ENCODE measurements at places on chromosomes 1 and 21. TPM values are rescaled to one million over a fixed set of nuclear protein-coding genes. Genes with fewer than 3 reads are reported as not detected.
A peak's percentile ranks its signal among the peaks of the same experiment; 100 is the strongest.

GRCh38 chr1:91803847-91804545 is 82.0 kb downstream of the TGFBR3 start:
- DNase-seq: no peak

ECM1 gene
- polyA plus RNA-seq: 4.6 TPM

GRCh38 chr1:224761245-224761644 is 145.1 kb downstream of the CNIH3 start:
- no peak for DNase-seq

INAVA gene
- 101 TPM for polyA plus RNA-seq

- no peak for DNase-seq
Observed at GRCh38 chr1:230495076-230495475, 68.9 kb upstream of the PGBD5 start.

GRCh38 chr1:9413071-9413876 is 120.6 kb downstream of the SPSB1 start:
- DNase-seq: peak; percentile 70

- DNase-seq: no peak
Observed at GRCh38 chr21:30072496-30072895, 94.1 kb downstream of the CLDN17 start.

DNA sequence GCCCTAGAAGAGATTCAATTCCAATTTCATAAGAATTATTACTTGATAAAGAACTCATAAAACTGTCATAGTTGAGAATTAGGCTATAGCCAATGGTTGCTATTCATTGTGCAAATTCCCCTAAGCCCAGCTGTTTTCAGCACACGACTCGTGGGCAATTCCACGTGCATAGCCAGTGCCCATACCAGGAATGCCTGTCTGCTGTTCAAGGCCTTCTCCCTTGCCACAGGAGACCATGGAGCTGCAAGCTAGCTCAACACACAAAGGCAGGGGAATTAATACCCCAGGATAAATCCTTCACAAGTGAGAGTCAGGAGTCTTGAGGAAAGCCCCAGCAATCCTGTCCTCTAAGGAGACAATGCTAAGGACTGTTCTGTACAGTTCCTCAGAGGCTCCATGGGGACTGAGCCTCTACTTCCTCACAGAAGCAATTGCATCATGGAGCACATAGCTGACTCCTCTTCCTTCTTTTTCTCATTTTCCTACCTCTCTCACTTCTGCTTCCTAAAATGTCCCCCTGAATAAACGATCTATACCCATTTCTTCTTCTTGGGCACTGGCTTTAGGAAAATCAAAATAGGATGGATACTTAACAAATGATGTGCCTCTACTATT is 19.1 kb upstream of the CHRM3 start:
- no peak for DNase-seq

IKBKE gene
- 7.5 TPM for polyA plus RNA-seq

- DNase-seq: peak; percentile 93
Observed at GRCh38 chr1:36486439-36487335, 4.0 kb upstream of the CSF3R start.

- no peak for DNase-seq
Observed at GRCh38 chr1:100036718-100037655, 67.2 kb downstream of the SLC35A3 start.

DNA sequence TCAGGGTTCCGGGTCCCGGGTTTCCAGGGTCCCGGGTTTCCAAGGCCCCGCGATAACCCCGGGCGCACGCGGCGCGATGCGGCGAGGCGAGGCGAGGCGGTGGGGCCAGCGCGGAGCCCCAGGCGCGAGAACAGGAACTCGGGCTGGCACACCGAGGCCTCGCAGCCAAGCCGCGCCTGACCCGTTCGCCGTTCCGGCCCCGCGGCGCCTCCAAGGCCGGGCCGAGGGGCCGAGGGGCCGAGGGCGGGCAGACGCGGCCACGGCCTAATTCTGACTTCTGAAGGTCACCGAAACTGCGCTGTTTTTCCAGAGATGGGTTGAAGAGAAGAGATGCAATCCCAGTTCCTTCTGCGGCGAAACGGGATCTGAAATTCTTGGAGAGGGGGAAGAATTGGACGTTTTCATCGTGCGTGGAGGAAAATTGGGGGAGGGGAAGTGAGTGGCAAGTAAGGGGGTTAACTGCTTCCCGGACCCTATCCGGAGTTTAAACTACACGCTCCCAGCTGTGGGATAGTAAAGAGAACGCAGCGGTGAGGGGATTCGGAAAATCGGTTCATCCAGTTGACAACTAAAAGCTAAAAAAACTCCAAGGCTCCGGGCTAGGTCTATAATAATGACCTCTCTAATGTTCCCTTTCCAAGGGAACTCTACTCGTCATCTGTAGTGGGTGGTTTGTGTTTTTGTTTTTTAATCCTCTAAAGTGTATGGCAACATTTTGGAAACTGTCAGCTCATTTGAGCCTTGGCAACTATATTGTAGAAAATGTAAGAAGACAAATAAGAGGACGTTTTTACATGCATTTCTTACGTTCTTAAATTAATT is 8.2 kb downstream of the TBX15 start:
- no peak for DNase-seq

DNA sequence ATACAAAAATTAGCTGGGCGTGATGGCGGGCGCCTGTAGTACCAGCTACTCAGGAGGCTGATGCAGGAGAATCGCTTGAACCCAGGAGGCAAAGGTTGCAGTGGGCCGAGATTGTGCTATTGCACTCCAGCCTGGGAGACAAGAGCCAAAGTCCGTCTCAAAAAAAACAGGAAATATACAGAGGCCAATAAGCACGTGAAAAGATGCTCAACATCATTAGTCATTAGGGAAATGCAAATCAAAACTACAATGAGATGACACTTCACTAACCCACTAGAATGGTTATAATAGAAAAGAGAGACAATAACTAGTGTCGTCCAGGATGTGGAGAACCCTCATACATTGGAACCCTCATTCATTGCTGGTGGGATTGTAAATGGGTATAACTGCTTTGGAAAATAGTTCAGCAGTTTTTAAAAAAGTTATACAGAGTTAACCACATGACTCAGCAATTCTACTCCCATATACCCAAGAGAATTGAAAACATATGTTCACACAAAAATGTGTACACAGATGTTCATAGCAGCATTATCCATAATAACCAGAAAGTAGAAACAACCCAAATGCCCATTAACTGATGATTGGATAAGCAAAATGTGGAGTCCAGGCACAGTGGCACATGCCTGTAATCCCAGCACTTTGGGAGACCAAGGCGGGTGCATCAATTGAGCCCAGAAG is 6.4 kb upstream of the E2F2 start:
- peak; percentile 86 for DNase-seq

LAPTM5 gene
- 39.9 TPM for polyA plus RNA-seq

DNA sequence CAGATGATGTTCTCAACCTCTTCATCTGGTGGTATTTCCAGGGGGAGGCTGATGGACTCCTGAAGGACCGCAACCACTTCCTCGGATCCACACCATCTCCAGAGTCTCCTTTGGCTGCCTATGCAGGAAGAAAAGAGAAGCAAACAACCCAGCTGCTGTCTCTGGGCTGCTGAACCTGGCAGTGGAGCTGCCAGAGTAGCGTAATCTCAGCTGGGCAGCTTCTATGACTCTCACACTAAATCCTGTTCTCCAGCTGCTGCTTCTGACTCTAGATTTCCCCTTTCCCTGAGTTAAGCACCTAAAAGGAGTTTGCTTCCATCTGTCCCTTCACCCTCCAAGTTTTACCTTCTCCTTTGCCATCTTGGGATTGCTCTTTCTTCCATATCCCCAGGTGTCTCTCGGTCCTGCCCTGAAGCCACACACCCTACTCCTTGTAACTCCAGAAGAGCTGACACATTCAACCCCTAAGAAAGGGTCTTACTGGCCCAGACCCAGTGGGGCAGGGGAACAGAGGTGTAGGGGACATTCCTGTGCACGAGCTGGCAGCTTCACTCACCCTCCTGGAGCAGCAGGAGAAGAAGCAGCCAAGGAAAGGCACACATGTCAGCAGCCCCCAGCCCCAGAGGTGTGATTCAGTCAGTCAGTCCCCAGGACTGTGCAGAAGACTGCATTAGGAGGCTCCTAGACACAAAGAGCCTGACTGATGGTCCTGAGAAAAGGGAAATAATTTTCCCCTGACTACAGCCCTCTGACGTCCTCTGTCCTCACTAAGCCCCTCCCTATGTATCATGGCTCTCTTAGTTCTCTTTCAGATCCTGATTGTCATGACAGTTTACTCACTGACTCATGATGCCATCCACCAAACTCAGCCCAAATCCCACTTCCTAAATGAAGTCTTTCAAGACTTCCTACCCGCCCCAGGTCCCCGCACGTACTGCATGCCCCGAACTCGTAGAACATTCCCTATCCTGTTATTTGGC is at the start of gene SLAMF9:
TSS of gene SLAMF9 (minus strand) at position 702 of the 980 bp plus-strand sequence. CDS start at position 602, 100 bp downstream.
- DNase-seq: no peak

CELA2A gene
- polyA plus RNA-seq: 0.18 TPM

DNA sequence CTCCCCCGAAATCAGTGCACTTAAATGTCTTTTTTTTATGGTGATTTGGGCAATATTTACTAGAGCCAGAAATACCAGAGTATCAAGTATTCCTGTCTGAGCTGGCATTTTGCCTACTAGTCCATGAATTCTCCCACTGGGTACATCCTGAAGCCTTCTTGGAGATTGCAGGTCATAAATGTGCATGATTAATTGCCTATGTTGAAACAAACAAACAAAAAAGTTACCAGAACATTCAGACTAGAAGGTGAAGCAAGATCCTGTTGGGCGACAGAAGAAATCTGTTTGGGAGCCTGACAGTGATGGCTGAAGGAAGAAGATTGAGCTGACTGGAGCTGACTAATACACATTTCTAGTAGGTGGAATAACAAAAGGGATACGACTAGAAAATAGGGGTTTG is 127.4 kb upstream of the NRIP1 start:
- peak; percentile 70 for DNase-seq

DNA sequence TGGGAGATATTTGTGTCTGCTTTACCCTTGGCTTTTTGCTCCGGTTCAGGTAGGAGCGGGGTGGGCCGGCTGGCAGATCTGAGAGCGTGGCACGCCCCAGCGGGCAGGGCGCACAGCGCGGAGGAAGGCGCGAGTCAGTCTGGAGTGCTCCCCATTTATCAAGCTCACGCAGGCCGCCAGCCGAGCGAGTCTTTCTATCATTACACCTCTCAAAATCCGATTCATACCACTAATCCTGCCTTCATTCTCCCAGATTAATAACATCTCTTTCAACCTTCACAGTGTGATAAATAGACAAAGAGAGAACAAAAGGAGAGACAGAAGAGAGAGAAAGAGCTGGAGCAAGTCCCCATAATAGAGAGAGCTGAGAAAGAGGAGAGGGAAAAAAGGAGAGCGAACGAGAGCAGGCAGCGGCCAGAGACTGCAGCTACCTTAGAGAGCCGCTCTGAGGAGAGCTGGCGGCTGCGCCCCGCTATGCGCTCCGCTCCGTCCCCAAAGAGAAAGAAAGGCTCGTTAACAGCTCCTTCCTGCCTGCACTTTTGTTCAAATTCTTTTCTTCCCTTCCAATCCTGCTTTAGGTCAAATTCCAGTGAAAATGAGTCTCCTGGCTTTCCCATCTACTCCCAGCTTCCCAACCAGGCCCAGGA is 48.0 kb downstream of the DMAP1 start:
- DNase-seq: no peak

DNA sequence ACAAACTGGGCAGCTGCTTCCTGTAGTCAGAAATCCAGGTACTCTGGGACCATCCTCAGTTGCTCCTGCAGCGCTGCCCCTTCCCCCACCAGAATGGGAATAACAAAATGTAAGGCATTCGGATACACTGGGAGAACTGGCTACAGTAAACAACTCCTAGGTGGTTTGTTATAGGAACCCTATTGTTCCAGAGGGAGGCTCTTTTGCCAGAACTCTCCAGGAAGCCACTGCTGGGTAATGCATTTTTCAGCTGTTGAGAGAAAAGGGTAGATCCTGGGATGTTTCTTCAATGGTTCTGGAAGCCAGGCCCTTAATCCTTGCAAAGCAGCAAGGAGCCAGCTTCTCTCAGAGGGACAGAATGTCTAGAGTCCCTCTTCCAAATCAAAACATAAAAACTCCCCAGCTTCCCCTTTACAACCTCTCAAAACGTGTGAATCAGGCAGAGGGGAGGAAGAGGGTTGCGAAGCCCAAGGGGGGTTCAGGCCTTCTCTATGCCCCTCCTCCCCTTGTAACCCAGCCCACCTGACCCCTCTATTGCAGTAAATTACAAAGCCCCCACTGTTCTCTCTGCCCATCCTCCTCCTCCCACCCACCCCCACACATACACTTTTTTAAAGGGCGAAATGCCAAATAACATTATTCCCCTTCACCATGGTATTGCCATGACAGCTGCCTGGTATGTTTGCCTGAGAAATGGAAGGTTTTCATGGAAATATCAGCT is 29.1 kb downstream of the PLPP3 start:
- no peak for DNase-seq

GRCh38 chr1:15282038-15282437 is 35.0 kb downstream of the FHAD1 start:
- DNase-seq: no peak

ADAR gene
- polyA plus RNA-seq: 123 TPM

DNA sequence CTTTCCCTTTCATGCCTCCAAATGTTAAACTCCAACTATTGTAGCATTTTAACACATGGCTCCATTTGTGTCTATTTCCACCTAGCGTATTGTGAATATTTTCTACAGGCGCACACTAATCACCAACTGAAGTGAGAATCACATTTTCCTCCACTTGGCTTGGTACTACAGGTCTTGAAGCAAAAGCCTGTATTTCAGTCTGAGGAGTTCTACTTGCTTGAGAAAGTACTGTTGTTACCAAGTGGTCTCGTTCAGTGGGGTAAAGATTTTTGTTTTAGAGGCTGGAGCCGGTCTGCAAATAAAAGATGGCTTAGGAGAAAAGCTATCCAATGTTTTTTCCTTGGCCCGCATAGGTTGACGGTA is 550 bp upstream of the PTBP2 start:
- DNase-seq: no peak

- DNase-seq: no peak
Observed at GRCh38 chr1:188986745-188987417, 1490.8 kb downstream of the BRINP3 start.

DNA sequence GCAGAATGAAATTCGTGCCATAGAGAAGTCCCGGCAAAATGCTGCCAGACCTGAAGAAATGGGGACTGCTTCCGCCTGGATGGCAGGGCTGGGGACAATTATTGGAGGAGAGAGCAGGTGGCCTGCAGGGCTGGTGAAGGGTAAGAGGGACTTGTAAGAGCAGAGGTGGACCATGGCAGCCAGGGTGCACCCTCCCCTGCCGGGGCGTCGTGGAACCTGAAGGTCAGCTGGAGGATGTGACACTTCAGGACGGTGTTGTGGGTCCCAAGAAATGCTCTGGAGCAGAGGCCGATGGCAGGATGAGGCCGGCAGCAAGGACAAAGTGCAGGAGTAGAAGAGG is 40.3 kb downstream of the RIPK4 start:
- DNase-seq: no peak

DNA sequence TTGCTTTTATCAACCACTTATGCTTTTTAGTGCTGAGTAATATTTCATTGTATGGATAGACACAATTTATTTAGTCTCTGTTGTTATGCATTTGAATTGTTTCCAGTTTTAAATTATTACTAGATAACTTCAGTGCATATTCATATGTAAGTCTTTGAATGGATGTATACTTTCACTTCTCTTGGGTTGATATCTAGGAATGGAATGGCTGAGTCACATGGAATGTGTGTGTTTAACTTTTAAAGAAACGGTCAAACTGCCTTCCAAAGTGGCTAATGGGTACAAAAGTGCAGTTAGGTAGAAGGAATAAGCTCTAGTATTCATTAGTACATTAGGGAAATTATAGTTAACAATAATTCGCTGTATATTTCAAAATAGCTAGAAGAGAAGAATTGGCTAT is 82.4 kb downstream of the NPHS2 start:
- no peak for DNase-seq
